ENCODE measurements at places on chromosomes 5 and 9.

GRCh38 chr5:174399411-174399810 lies 325.0 kb upstream of the MSX2 start:
- no peak for DNase-seq

DNA sequence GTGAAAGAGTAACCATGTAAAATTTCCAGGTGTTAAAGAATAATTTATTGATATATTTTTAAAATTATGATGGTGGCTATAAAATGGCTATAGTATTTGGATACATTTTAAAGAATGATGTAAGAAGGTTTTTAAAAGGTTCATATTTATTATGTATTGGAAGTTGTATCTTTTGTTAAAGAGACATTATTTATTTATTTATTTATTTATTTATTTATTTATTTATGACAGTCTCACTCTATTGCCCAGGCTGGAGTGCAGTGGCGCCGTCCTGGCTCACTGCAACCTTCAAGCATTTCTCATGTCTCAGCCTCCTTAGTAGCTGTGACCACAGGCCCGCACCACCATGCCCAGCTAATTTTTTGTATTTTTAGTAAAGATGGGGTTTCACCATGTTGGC lies 89.5 kb upstream of the LHFPL2 start:
- DNase-seq: no peak

DNA sequence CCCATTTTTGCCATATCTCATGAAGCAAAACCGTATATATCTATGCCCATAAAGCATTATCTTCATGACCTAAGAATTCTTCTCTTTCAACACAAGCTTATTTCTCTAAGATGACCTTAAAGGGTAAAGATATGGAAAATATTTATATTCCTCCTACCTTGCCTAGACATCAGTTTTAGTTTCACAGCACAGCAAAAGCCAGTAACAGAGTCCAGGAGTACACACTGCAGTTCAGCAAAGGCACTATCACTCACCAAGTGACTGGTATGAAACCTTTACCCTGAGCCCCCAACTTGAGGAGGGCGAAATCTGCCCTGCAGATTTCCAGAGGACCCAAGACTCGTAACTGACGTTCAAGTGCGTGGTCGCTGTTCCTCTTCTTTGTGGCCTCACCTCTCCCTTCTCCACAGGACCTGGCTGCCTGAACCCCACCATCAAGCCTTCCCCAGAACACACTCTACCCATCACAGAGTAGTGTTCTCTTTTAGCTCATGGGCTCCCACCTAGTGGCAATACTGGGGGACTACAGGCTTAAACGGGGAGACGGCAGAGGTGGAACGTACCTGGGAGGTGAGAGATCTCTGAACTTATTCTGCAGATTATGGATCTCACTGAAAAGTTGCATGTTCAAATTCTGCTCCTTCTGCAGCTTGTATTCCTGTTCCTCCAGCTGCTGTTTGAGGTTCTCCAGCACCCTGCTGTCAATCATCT lies 141.0 kb downstream of the CDK5RAP2 start:
- DNase-seq: no peak

DNA sequence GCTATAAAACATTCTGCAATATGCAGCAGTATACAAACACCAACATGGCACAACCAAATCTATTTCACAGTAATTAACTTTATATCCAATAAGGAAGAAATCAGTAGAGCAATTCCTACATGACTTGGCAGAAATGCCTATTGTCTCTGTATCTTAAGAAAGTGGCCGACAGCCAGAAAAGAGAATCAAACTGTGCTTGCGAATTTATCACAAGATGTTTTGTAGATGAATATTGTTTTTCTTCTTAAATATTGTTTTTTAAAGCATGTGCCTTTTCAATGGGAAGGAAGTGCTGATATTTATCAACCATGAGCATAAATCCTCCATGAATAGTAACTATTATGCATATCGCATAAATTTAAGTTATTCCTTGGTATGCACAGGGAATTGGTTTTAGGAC lies 501.7 kb upstream of the DMAC1 start:
- no peak for DNase-seq

DNA sequence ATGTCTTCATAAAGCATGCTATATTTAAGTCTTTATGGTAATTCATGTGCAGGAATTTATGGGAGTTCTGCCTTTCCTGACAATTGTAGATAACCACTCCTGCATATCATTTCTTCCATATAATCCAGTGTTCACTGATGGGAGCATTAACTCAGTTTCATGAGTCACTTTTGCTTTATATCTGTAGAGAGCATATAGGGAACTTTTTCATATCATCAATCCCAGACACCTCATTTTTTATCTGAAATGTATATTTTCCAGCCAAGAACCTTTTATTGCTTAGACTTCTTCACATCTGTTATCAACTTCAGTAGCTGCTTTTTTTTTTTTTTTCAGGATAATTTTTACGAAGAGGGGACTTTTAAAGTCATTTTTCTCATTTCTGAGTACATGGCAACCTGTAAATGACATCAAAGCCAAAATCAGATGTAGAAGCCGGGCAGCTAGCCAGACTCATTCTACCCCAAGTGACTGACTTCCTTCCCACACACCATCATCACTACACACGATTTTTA lies 41.1 kb downstream of the NFX1 start:
- no peak for DNase-seq

- DNase-seq: no peak
Measured at GRCh38 chr5:129541648-129542251, 81.7 kb downstream of the ADAMTS19 start.

GRCh38 chr5:31585895-31586270 lies 53.0 kb upstream of the PDZD2 start:
- DNase-seq: no peak

DNA sequence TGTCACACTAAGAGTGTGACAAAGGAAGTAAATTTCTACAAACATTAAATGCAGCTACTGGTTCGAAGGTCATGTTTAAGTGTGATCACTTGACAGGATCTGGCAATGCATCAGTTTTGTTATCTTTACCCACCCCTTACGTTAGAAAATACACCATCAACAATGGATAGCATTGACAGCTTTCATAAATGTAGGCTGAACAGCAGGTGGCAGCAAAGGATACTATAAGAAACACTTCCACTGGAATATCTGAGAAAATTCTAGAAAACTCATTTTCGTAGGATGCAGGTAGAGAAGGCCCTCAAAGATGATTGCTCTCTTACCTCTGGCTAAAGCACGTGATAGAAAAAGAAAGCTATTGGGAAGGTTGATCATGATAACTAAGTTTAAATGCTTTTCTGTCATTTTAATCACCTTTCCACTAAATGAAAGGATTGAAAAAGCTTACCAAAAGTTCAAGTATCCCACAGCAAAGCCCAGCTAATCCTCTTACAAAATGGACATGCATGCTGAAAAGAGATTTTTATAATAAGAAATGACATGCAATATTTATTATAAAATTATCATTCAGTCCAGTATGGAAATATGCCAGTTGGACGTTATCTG lies 292.5 kb downstream of the PARP8 start:
- peak; percentile 18 for DNase-seq

Data from CD4-positive, alpha-beta T cell treated with Interleukin-2 at 100 ng/mL for 4 hours (primary cell).